ENCODE measurements at places on chromosomes 4 and X.

DNA sequence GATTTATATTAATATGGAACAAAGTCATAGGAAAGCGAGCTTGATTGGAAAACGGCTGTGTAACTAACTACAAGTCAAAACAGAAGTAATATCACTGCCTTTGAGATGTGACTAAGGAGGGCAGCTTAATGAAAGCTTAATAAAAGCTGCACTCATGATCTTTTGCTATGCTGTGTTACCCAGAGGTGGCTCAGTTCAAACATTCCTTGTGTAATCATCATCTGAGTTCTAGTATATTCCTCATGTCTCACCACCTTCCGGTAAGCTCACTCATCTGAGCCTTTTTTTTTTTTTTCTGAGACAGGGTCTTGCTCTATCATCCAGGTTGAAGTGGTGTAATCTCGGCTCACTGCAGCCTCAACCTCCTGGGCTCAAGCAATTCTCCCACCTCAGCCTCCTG lies 5.0 kb downstream of the GRPEL1 start:
- DNase-seq, result no peak

DNA sequence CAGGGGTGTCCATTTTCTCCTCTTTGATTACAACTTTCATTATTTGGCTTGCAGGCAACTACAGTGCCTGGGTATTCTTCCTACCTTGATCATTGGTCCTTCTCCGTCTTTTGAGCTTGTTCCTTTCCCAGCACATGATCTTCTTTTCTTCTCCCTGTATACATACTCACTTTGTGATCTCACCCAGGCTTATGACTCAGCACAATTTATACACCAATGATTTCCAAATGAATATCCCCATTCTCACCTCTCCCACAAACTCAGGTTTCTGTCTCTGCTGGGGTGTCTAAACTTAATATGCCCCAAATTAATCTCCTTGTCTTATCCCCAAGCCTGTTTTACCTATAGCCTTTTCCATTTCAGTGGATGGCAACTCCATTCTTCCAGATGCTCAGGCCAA lies 19.5 kb upstream of the C4orf54 start:
- no peak for DNase-seq

- DNase-seq, result no peak
These were observed 805.4 kb upstream of the GALNTL6 start for GRCh38 chr4:171007618-171008390.

DNA sequence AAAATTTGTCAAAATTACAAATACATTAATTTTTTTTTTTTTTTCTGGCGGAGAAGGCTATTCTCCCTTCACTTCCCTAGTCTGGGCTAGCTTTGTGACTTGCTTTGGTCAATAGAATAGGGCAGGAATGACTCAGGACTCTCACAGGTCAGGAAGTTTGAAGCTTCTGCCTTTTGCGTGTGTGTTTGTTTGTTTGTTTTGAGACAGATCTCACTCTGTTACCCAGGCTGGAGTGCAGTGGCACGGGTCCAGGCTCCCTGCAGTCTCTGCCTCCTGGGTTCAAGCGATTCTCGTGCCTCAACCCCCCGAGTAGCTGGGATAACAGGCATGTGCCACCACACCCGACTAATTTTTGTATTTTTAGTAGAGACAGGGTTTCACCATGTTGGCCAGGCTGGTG lies 55.9 kb upstream of the USP9X start:
- no peak for DNase-seq

DNA sequence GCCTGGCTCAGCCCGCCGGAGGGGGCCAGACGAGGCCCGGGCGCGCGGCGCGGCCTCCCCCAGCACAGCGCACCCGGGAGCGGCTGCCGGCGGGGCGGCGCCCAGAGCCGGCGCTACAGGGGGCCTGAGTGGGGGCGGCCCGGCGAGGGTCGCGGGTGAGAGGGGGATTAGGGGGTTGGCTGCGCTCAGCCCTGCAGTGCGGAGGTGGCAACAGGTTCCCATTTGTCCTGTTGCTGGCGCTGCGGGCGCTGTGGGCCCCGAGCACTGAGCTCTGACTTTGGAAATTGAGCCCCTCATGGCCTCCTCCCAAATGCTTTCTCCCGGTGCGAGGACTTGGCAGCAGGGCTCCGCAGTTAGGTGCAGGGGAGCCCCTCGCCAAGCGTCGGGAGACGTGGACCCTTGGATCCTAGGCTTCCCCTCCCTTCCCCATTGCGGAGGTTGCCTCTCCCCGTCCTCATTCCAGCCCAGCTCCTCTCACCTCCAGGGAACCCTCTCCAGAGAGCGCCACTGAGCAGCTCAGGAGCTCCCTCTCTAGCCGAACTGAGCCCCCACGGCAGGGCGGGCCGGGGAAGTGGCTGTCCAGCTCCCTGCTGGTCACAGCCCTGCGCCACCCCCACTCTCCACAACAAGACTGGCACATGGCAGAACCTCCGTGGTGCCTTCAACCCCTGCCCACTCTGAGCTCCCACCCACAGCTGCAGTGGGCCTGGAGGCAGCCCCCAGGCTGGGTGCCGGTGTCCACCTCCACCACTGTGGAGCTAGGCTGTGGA lies 2.5 kb upstream of the DUSP9 start:
- DNase-seq, result no peak

All from D721Med (cell line).